ENCODE measurements at places on chromosomes 11 and 22.

DNA sequence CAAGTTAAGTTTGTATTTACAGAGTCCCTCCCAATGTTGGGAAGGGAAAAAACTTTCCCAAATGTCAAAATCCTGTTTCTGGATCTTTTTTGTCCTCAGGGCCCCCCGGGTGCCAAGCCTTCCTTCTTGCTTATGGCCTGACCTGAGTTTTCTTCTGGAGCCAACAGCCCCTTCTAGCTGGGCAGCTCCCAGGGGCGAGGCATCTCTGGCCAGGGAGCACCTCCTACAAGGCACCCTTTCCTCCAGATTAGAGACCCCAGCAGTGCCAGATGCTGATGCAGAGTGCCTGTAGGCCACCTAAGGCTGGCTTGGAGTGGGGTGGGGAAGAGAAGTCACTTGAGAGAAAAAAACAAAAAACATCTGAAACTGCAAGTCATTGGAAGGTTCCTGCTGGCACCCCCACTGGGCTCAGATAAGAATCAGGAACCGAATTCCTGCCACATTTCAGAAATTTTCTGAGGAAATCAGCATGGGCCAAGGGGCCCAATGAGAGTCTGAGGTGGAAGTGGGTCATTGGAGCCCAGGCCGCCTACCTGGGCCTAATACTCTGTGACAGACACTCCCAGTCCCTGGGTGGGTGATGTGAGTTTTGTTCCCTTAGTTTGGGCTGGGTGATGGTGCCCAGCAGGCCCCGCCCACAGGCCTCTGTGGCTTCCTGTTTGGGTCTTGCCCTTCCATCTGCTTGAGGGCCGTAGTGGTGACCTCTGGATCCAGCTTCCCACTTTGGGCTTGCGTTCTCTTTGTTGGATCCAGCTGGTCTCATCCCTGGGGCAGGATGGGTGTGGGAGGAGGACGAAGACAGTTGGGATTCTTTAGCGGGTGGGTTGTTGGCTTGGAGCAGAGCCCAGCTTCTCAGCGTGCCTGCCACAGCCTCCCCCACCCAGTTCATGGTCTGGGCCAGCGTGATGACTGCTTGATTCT lies 40.6 kb downstream of the PARVA start:
- DNase-seq: no peak

GRCh38 chr11:134559602-134559962 lies 147.5 kb upstream of the B3GAT1 start:
- no peak for DNase-seq

DNA sequence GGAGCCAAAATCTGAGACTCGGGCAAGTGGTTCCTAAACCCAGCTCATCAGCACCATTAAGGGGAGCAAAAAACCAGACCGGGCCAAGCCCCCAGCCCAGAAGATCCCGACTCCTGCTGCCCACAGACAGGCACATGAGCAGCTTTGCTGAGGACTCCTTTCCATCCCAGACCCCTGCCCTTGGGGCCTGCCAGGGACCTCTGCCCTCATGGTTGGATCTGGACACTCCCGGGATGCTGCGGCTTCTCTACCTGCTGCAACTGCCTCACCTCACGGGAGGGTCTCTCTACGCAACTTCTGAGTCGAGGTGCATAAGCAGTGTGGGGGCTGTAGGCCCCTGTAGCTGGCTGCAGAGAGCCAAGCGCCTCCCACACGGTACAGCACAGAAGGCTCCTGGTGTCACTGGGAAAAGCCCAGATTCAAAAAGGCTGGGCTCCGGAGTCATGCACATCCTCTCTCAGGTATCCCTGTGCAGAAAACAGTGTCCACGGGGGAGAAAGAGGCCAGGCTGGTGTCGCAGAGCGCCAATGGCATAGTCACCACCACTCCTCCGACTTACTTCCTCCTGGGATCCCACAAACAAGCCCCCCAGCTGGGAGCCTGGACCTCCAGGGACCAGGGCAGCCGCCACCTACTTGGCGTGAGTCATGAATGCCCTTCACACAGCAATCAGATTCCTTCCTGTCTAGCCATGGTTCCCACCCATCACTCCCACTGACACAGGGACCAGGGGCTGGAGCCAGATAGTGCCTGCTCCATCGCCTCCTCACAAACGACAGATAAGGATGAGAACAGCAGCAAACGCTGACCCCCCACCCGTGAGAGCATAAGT lies 122.1 kb downstream of the BCR start:
- DNase-seq: no peak

GRCh38 chr11:132770829-132771530 lies 761.3 kb downstream of the OPCML start:
- DNase-seq: no peak

DNA sequence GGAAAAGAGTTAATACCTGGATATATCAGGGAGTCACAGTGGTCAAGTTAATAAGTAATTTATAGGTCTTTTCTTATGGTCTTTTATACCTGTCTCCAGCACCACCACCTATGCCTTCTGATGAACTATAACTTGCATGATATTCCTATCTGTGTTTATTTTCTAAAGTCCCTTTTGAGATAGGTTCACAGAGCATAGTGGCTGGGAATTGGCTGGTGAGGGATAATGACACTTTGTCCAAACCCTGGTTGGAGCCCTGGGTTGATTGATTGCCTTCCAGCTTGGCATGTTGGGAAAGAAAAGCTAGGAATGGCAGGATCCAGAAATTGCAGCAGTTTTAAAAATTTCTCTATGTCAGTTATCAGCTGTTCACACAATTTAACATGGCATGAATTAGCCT lies 23.2 kb downstream of the HIPK3 start:
- no peak for DNase-seq

- no peak for DNase-seq
Observed at GRCh38 chr22:27798511-27799014, 3.0 kb downstream of the MN1 start.

- DNase-seq: no peak
Observed at GRCh38 chr11:12052676-12053605, 44.5 kb upstream of the DKK3 start.

GRCh38 chr11:46686886-46687795 lies 13.3 kb downstream of the ARHGAP1 start:
- no peak for DNase-seq

DNA sequence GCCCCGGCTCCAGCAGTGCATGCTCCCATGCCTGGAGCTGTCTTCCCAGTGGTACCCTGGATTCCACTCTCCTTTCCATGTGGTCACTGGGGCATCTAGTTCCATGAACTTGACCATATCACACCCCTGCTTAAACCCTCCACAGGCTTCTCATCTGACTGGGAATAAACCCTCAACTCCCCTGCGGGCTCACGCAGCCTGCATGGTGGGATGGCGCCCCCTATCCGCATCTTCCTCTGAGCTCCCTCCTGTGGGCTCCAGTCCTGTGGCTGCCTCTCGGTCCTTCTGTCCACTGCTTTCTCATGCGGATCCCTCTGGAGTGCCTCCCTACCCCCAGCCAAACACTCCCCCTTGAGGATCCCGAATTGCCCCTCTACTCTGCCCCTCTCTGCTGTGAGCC lies 41.4 kb upstream of the TTLL12 start:
- no peak for DNase-seq

DNA sequence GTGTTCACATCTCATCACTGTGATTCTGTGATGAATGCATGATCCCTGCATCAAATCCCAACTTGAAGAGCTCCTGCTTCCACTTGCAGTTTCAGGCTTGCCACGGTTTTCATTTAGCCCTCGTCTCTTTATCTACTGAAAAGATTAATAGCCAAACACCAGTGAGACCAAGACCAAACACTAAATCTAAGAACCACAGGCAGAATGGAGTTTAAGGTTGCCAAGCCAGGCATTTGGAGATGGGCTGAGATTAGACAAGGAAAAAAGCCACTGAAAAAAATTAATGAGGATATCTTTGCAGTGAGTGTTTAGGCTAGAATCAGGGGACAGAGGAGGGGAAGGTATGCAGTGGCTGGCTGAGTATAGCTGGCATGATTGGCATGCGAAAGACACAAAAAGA lies 227.2 kb upstream of the BLID start:
- DNase-seq: no peak

GRCh38 chr22:24284747-24285203 lies 14.1 kb downstream of the SPECC1L start:
- DNase-seq: peak; percentile 16

DNA sequence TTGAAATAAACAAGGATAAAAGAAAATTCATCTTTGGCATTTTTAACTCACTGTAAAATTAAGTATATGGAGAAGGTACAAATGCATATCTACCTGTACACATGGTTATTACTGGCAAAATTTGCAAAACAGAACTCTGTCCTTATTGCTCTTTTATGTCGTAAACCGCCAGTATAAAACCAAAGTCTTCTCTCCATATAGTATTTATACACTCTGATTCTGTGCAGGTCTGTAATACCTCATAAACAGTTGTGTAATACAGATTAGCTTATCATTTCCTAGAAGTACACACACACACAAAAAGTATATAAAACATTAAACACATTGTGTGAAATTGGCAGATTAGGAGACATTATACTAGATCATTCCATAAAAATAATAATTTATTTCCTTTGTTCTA lies 406.6 kb upstream of the ANO3 start:
- no peak for DNase-seq

DNA sequence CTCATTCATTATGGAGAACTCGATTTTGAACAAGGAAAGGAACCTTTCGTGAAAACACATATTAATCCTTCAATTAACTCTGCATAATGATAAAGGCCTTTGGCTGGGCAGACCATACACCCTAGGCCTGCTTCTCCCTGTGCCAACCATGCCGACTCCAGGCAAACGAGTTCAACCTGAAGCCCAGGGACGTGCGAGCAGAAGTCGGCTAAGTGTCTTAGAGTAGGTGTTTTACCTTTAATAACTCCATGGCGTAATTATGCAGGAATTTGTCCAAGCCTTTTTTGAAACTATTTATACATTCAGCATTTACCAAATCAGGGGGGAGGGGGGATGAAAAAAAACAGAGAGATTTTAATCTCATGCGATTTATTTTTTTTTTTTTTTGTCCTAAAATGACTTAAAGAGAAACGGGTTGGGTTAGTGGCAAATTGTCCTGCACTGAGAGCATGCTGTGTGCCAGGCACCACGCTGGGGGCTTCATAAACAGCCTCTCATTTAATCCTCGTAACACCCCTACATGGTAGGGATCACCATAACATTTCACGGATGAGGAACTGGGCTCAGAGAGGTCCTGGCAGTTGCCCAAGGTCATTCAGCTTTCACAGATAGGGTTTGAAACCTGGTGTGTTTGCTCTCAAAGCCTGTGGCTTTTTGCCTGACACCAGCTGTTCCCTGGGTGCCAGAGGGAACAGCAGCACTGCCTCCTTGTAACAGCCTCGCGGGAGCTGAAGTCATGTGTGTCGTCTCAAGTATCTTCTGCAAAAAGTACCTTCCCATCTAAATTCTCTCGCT lies 423.9 kb downstream of the MN1 start:
- DNase-seq: no peak

DNA sequence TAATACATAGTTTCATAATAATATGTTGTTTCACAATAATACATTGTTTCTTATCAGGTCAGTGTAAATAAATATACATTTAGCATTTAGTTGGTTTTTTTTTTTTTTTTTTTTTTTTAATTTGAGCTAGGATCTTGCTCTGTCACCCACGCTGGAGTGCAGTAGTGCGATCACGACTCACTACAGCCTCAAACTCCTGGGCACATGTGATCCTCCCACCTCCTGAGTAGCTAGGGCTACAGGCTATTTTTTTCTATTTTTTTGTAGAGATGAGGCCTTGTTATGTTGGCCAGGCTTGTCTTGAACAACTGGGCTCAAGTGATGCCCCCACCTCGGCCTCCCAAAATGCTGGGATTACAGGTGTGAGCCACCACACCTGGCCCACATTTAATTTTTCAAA lies 43.5 kb downstream of the MIAT start:
- DNase-seq: no peak

- DNase-seq: no peak
Observed at GRCh38 chr22:19317865-19318264, 26.3 kb upstream of the CLTCL1 start.

- DNase-seq: no peak
Observed at GRCh38 chr11:63901660-63902059, 15.3 kb downstream of the RCOR2 start.

DNA sequence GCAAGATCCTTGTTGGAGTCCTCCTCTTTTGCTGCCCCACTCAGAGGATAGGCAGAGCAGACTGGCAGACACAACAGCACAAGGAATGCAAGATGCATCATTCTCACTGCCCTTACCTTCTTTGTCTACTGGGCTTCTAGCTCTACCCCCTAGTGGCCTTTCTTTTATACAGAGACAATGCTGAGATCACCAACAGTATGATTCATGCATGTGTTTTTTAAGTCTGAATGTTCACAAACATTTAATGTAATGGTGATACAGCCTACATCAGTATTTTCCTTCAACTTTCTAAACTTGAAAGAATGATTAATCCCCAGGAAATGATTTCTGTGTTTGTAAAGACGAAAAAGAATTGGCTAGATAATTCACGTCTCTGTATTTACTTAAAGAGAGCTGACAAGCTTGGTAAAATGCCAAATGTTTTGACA lies at the start of gene MMP10:
MMP10 (minus strand) TSS at position 138 of the 428 bp plus-strand sequence; CDS start at position 101, 37 bp downstream.
- no peak for DNase-seq

GRCh38 chr11:86818462-86819192 lies 18.3 kb downstream of the PRSS23 start:
- DNase-seq: peak; percentile 26

GRCh38 chr11:117511483-117511930 lies 183.9 kb downstream of the CEP164 start:
- DNase-seq: no peak

GRCh38 chr11:8025123-8025522 lies 38.0 kb downstream of the EIF3F start:
- no peak for DNase-seq

DNA sequence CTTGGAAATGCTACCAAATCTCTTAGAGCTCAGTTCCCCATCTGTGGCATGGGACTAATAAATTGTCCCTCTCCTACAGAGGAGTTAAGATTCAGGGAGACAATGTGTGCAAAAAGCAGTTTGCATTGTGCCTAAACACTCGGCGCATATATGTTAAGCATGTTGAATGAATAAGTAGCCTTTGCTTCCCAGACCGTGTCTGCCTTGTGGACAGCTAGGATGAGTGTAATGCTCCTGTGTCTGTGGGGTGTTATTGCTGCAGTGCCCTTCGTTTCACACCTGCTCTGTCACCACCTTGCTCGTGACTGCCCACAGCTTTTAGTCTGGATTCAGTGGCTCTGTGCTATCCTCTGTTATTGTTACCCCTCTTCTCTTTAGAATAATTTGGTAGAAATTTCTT lies 14.1 kb downstream of the ENDOD1 start:
- no peak for DNase-seq

DNA sequence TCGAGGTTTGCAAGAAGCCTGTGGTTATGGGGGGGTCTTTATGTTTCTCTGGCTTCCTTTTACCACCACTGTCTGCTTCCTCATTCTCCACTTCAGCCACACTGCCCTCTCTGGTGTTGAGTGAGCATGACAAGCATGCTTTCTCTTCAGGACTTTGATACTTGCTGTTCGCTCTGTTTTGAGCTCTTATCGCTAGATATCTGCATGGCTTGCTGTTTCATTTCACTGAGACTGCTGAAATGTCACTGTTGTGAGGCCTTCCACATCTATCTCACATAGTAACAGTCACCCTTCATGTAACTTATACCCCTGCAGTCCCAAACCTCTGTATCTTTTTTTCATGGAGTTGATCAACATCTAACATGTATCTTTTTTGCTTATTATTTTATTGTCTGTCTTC lies 59.8 kb downstream of the TMEM135 start:
- DNase-seq: no peak

Measured in activated CD4-positive, alpha-beta T cell treated with anti-CD3 and anti-CD28 coated beads, Interleukin-2, amount 50 U/mL, for 24 hours (primary cell).